Hematopoietic multipotent progenitor cell treated with erythropoietin and hydrocortisone succinate and interleukin-3 and kit ligand, for 17 days (in vitro differentiated cells): ENCODE measurements at places on chromosomes 11 and 22.

- no peak for DNase-seq
Measured at GRCh38 chr11:61480994-61481335, 27.6 kb upstream of the LRRC10B start.

- DNase-seq = no peak
Measured at GRCh38 chr11:26842478-26843282, 120.8 kb upstream of the SLC5A12 start.

GRCh38 chr11:2397005-2397404 is 3.5 kb upstream of the TSSC4 start:
- DNase-seq = no peak

GRCh38 chr22:38350444-38351359 is 33.5 kb upstream of the CSNK1E start:
- DNase-seq = no peak
